ENCODE measurements at places on chromosomes 1 and 21. TPM values are rescaled to one million over a fixed set of nuclear protein-coding genes. Genes with fewer than 3 reads are reported as not detected.

DNA sequence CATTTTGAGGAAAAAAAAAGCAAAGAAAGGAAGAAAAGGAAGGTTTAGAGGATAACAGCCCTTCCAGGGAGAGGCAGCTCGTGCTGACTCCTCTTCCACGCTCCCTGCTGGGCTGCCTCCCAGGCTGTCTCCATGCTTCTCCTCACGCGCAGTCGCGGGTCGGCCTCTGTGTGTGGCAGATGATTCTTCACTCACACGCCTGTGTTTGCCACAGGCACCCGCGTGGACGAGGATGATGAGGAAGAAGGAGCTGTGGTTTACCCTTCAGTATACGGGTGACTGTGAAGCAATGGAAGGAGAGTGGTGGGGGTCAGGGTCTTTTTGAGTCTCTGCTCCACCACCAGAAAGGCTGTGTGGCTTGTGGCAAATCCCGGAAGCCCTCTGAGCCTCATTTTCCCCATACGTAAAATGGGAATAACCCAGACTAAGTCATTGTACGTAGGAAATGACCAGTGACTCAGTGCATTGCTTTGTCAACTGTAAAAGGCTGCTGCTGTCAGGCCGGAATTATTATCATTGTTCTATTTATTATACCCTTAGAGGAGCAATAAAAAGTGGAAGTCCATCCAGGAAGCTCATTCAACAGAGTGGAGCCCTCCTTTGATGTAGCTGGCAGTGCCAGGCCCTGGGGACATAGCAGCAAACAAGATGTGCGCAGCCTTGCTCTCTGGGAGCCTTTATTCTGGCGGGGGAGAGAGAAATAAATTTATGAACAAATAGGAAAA lies 11.9 kb upstream of the SH2D2A start:
- no peak for DNase-seq

DNA sequence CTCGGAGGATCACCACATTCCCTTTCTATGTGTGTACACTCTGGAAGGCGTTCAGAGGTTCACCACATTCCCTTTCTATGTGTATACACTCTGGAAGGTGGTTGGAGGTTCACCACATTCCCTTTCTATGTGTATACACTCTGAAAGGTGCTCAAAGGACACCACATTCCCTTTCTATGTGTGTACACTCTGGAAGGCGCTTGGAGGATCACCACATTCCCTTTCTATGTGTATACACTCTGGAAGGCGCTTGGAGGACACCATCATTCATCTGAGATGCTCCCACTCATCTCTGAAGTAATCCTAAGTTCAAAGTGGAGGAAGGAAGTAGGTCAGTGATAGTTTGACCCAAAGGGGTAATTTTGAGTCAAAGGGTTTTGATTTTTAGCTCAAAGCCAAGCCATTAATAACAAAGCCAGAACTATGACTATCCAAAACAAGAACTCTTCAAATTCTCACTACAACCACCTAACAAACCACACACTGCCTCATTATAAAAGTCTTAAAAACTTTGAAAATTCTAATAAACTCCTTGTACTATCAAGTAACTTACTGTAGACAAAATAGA lies 32.9 kb downstream of the NRIP1 start:
- DNase-seq = no peak

DNA sequence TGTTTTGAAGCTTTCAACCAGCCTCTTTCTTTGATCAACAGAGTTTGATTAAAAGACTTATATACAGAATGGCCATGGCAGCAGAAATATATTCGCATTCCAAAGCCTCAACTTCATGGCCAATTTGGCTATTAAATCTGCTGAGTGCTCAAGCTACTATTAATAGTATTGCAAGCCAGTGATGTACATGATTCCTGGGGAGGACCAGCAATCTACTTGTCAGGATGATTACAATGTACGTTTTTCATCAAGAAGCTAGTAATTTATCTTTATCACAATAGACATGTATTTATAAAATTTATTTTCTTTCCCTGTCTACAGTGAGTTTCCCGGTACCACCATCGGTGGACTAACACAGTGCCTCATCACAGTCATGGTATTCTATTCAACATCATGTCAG lies 515.5 kb downstream of the AMY1C start:
- DNase-seq = no peak

GRCh38 chr1:46556822-46557221 lies 5.4 kb upstream of the KNCN start:
- DNase-seq = no peak

GRCh38 chr1:177307771-177308170 lies 137.0 kb downstream of the BRINP2 start:
- DNase-seq = no peak

DNA sequence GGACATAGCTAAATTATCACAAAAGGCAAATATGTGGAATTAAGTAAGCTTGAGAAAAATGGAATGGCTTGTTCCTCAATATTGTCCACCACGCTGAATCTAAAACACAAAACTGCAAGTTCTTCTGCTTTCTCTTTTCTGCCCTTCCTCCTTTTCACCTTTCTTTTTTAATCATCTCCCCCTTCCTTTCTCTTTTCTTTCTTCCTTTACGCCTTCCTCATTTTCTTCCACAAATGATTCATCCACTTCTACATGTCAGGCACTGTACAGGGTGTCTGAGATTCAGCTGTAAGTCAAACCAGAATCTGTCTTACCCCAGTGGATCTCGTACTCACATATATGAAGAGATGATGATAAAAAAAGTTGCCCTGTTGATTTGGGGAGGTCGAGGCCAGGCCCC lies 1182.5 kb downstream of the MRPL39 start:
- no peak for DNase-seq

DNA sequence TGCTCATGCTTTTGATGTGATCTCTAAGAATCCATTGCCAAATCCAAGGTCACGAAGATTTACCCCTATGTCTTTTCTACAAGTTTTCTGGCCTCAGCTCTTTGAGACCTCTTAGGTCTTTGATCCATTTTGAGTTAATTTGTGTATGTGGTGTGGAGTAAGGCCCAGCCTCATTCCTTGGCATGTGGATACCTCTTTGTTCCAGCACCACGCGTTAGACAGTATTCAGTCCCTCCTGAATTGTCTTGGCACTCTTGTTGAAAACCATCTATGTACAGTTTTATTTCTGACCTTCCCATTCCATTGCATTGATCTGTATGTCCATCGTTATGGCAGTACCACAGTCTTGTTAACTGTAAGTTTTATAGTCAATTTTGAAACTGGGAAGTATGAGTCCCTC lies 8.0 kb upstream of the FTCD start:
- no peak for DNase-seq

DNA sequence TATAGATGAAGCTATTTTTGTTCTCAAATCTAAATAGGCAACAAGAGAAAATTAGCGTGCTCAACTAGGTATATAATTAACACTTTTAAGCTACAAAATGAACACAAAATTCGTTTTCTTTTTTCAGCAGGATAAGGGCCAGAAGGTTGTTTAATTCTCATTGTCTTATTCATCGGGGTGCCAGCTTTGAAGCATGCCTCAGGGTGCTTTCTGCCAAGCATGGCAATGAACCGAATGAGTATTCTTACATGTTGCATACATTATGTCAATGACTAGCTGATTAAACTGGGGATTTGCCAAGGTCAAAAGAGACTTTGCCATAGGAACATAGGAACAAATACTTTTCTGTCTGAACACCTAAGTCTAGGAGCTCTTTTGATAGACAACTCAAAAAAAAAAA lies 102.0 kb upstream of the MAP1LC3C start:
- no peak for DNase-seq

DNA sequence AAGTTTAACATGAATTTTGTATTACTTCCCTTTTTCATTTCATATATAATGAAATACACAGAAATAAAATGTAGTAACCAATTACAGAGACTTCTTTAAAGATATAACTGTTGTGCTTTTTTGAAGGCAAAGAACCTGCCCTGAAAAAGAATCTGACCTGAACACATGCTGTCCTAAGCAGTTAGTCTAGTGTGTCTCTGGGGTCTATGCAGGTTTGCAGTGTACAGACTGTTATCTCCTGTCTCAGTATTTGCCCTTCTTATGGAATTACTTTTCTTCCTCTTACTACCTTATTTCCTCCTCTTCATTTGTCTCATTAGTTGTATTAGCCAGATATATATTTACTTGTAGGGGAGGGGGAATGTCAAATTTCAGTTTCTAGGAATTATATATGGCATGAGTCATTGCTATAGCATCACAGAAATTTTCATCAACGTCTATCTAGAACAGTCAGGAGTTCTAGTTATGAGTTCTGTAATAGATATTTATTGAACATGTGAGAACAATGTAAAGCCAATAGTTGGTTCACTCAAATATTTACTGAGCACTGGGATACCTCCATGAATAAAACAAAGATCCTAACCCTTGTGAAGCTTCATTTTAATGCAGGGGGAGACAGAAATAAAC lies 28.4 kb upstream of the PLEKHO1 start:
- no peak for DNase-seq

- no peak for DNase-seq
Measured at GRCh38 chr1:94119306-94119705, 1.6 kb downstream of the ABCA4 start.

DNA sequence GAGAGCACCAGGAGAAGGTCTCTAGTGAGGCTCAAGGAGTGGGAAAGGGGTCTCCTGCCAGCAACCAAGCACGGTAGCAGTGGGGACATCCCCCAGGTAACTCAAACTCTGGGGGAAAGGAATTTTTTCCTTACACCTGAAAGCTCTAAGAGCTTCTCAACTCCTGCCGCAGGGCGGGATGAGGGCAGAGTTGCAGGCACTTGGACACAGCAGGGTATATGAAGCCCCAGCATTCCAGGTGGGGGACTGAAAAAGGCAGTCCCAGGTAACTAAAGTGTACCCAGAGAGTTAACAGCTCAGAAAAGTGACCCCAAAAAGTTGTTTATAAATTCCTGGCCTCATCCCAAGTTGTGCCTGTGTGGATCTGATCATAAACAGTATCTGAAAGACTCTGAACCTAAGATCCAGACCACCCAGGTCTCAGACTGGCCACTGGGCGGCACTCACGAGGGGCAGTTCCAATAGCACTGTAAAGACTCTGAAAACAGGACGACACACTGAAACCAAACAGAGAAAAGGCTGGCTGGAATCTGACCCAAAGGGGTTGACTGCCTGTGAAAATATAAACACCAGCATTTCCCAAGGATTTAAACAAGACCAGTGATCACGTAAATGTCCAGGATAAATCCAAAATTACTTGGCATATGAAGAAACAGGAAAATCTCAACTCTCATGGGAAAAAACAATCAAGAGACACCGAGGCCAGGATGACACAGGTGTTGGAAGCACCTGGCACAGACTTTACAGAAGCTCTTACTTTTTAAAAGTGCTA lies 47.5 kb downstream of the HSF2BP start:
- DNase-seq = peak; percentile 82

DNA sequence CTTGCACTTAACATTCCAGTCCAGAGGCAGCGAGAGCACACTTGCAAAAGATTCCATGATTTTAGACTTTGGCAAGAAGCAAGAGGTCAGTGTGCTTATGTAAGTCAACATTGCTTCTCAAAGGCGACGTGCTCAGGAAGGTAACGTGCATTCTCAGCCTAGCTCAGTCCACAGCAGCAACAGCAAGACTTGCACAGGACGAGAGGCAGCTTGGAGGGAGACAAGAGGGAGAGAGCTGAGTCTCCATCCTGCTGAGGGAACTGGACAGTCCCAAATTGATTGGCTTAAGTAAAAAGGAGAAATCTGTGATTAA lies 56.5 kb downstream of the PTP4A2 start:
- peak; percentile 31 for DNase-seq

DNA sequence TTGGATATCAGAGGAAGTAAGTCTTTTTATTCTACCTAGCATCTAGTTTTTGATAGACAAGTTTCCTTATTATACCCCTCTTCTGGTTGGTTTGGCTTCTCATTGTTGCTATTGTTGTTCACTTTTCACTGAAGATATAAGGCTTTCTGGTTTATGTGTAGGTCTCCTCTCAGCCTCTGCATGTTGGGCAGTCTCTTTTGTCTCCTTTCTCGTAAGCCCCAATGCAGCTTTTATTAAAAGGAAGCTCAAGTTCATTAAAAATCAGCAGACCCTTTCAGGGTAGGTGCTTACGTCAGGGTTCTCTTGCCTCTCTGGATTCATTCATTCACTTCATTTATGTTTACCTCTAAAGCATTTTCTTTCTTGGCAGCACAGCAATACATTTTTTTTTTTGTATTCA lies 4.8 kb upstream of the DHX9 start:
- DNase-seq = no peak

DNA sequence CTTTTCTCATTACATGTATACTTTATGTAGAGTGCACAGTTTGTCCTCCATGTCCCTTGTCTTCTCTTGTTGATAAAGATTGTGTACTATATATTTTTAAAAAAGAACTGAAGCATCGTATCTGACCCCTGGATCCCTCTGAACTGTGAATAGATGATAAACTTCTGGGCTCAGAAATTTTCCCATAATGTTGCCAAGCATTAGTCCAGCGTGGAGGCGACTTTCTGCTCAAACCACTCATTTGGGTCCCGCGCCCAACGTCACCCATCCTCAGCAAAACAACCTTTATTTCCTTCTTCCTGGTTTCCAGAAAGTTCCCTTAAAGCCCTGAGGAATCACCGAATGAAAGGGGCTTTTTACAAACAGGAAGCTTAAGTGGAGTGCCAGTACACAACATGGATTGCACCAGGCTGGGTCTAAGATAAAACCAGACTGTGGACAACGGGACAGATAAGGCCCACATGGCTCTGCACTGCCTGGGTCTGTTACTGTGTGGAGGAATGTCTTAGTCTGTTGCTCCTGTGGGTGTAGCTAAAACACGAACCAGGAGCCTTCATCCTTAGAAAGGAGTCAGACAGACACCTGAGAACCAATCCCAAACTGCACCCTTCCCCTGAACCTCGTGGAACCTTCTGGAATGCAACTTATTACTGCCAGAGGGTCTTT lies 15.6 kb downstream of the EVA1C start:
- DNase-seq = no peak

- no peak for DNase-seq
Measured at GRCh38 chr1:30036666-30037065, 686.7 kb downstream of the MATN1 start.

GRCh38 chr1:229117664-229118300 lies 153.1 kb upstream of the RAB4A start:
- DNase-seq = no peak

Gene CDCP2
- not detected for total RNA-seq

Gene NTMT2
- not detected for total RNA-seq

Gene ZBTB37
- 8.1 TPM for total RNA-seq

Gene PLA2G2A
- total RNA-seq = 13.0 TPM

Gene CD84
- not detected for total RNA-seq

Gene L1TD1
- total RNA-seq = 0.29 TPM

Gene S100A9
- not detected for total RNA-seq

Gene ASTN1
- not detected for total RNA-seq

Gene ENSA
- 178 TPM for total RNA-seq

Data from Caco-2 (cell line).